ENCODE measurements at places on chromosomes 11 and 22.

GRCh38 chr11:72634472-72635095, 39.6 kb downstream of the PDE2A start:
- DNase-seq = no peak

DNA sequence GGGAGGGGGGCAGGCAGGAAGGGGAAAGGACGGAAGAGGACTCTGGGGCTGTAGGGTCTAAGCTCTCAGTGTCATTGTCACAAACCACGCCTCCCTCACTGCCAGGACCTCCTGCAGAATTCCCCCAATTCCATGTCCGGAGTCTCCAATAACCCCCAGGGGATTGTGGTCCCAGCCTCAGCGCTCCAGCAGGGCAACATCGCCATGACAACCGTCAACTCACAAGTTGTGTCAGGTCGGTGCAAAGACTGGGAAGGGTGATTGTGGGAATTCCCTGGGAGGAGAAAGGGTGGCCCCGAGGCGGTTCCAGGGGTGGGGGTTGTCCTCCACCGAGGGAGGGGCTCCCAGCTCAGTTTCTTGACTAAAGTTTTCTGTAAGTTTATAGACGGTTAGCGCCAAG, 86.0 kb downstream of the FEZ1 start:
- DNase-seq = no peak

DNA sequence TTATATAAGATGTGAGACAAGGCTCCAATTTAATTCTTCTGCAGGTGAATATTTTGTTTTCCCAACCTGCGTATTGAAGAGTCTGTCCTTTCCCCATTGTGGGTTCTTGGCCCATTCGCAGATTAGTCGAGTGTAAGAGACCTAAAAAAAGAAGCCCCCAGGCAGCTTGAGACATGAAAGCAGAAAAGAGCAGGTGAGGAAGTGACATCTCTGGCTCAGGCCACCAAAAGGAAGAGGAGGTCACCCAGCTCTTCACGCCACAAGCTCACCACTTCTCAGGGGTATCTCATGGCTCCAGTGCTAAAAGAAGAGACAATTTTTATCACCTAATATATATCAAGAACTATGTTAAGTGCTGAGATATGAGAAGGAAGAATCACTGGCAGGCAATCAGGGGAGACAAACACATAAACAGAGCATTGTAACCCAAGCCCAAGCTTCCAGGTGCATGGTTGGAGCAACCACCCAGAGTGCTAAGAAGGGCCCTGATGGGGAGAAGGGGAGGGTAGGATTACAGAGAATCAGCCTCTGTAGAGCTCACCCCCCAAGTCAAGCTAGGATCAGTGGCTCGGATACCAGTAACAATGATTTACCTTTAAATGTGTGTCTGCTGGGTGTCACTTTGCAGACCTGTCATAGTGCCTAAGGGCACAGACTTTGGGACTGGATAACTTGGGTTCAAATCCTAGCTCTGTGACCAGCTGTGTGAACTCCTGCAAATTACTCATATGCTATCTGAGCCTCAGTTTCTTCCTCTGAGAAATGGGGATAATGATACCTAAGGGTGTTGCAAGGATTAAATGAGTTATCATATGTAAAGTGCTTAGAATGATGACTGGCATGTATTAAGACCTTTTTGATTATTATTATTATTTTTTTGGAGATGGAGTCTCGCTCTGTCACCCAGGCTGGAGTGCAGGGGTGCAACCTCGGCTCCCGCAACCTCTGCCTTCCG, 39.2 kb downstream of the MCHR1 start:
- no peak for DNase-seq

DNA sequence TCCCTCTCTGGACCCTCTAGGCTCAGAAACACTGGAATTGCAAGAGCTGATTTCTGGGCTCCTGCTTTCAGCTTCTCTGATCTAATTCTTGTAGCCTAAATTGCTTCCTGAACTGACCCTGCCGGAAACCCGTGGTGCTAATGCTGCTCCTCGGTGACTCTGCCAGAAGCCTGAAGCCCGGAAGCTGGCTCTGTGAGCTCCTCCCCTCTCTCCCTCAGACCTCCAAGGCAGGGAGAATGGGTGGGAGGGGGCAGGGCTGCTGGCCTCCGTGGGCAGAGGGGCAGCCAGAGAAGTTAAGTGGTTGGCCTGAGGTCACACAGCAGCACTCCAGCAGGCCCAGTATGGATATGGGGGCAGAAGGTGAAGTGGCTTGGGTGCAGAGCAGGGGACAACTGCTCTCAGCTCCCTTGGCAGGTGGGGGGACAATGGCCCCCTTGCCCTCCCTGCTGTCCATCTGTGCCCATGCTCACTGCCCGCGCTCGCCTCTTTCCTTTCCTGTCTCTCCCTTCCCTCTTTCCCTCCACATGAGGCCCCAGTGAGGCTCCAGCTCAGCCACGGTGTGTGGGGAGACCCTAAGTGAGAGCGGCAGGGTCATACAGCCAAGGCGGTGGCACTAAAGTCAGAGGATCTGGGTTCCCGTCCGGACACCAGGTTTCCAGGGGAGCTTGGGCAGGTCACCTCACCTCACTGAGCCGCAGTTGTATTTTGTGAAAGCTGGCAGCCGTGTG, 16.2 kb downstream of the CAPN5 start:
- no peak for DNase-seq

Data from stimulated activated CD8-positive, alpha-beta memory T cell treated with anti-CD3 and anti-CD28 coated beads, Interleukin-7, amount 100 ng/mL, for 1 hour (primary cell).